CD4-positive, alpha-beta T cell treated with Interleukin-6 for 4 hours (primary cell): ENCODE measurements at places on chromosomes 6 and 20.
A peak's percentile ranks its signal among the peaks of the same experiment; 100 is the strongest.

GRCh38 chr20:62285722-62286121 lies 17.1 kb upstream of the ADRM1 start:
- DNase-seq, result no peak

DNA sequence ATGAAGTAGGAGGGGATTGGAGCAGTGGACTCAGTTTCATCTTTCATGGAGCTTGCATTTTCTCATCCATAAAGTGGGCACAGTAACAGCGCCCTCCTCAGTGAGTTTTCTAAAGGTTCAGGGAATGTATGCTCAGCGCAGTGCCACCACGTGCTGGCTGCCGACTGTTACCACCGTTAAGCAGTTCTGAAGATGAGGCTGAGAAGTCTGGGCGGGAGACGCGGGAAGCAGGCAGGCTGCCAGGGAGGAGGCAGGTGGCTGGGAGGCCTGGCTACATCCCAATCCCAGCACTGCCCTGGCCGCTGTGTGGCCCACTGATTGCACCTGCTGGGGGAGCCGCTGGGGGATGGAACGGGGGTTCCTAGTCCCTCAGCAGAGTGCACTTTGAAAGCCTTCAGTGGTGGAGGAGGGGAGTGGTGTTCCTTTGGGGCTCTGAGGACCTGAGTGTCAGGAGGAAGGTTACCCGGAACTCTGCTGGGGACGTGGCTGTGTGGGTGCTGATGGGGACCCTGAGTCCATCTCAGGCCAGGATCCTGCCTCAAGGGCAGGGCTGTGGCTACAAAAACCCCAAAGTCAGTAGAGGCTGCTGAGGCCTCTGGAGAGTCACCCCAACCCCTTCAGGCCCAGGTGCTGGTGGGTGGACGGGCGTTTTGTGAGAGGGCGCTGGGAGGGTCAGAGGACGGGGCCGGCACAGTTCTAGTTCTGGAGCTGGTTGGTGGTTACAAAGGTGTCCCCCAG lies 28.0 kb upstream of the PHACTR3 start:
- DNase-seq, result no peak

- peak; percentile 16 for DNase-seq
These were observed 38.4 kb upstream of the CCDC167 start for GRCh38 chr6:37538107-37538506.

- no peak for DNase-seq
These were observed 215.9 kb downstream of the ARHGAP18 start for GRCh38 chr6:129494099-129494498.

- no peak for DNase-seq
These were observed 611.9 kb upstream of the MAP3K7 start for GRCh38 chr6:91198588-91199255.

DNA sequence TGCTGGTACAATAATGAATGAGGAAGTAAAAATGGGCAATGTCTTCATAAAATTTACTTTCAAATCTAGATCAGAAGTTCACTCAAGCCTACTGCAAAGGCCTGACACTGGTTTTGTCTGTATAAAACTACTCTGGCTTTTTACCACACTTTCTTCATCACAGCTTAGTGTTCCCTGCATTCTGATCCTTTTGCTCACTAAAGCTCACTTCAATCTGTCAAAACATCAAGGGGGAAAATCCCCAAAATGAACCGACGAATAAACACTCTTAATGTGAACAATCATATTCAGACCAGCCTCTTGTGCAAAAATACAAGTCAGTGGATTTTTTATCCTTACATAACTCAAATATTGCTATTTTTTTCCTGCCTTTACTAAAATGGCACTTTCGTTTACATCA lies 98.5 kb downstream of the PRDM1 start:
- DNase-seq, result no peak

DNA sequence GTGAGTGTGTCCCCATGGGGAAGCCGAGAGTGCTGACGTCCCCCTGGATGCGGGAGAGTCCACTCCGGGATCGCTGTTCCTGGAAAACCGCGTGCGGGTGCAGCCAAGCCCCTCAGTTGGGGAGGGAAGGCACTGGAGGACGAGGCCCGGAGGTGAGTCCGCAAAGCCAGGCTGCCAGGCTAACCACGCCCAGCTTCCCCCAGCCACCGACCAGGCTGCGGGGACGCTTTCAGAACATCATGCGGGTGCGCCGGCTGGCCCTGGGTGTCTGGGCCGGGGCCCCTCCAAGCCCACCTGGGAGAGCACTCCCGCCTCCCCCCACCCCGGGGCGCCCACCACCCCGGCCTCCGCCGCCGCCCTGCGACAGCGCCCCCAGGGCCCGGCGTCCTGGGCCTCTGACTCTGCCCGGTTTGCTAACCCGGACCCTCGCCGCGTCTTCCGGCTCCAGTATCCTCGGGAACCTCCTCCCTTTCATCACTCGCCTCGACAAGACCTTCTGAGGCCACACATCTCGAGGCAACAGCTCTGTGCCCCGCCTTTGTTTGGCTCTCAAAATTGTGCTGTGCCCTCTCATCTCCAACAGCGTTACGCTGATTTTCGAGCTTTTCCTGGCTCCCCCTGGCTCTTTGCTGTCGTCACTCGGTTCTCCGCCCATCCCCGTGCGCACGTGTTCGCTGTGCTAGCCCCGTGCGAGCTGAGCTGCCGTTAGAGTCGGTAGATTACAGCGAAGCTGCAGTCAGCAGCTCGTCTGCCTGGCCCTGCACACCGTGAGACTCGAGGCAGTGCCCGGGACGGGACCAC lies 47.1 kb upstream of the ENTPD6 start:
- DNase-seq, result peak; percentile 72

DNA sequence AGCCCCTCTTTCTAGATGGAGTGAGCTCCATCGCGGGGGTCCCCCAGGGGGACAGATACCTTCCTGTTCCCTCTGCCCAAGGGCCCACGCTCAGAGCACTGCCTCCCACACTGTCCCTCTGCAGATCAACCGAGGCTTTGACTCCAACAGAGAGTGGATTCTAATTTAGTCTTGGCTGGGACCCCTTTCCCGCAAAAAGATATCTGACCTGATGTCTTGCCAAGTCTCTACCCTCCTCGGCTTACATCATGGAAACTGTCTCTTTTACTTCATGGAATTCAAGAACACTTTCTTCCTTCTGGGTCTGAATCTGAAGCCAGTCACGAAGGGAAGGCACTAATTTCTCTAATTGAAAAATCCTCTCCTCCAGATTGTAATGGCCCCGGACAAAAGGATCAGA lies 278.0 kb downstream of the BMP7 start:
- no peak for DNase-seq

DNA sequence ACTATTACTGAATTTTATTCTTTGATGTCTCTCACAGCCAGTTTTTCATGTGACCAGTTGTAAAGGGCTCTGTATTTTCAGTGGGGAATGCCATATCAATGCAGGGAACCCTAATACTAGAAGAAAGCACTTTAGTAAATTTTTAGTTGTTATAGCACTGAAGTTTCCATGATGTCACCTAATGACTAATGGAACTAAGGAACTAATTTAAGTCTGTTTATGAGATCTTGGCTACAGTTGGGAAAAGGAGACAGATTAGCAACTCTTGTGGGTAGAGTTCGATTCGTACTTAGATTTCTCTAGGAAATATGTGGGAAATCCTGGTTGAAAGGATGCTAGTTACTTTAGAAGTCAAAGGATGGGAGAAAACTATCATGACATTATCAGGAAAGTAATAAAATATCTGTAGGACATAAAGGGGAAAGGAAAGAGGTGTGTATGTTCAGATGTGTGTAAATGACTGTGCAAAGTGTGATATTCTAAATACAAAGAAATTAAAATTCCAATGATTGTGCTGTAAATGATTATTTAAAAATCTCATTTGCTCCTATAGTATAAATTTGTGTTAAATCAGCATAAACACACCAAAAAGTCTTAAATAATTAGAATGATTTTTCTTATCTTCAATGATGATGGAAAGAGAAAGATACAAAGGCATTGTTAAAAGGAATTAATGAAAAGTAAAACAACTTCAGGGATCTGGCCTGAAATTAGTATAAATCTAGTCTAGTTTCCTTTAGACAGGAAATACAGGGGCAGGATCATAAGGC lies 103.4 kb downstream of the LRRC1 start:
- no peak for DNase-seq

GRCh38 chr6:30893001-30893591 lies 8.8 kb downstream of the DDR1 start:
- DNase-seq, result no peak

DNA sequence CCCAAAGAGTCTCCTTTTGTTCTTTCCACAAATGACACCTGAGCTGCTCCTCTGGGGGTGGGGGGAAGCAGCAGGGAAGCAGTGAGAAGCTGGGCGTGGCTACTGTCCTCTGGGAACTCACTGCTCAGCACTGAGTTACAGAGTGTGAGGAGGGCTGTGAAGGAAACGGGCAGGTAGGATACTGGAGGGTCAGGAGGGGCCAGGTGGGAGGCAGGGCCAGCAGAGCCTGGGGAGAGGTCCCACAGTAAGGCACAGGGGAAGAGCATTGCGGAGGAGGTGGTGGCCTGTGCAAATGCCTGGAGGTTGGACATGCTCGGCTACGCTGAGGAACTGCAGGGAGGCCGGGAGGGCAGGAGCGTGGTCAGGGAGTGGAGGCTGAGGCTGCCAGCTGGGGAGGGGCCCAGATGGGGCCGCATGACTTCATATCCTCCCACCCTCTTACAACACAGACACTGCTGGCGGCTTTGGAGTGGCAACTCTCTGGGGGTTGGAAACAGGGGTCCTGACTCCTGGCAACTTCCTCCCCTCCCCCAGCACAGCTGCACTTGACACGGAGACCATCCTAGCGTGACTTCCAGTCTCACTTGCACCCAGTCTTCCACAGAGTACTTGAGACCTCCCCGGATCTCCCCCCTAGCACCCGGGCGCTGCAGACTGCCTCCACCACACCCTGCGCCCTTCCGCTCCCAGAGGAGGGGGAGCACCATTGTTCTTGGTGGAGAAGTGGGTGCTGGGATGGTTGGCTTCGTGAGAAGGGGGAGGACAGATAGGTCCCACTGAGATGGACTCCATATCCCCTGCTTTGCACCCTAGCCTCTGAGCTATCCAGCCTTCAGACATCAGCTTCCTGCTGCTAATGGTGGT lies 34.2 kb downstream of the RBM38 start:
- DNase-seq, result no peak

DNA sequence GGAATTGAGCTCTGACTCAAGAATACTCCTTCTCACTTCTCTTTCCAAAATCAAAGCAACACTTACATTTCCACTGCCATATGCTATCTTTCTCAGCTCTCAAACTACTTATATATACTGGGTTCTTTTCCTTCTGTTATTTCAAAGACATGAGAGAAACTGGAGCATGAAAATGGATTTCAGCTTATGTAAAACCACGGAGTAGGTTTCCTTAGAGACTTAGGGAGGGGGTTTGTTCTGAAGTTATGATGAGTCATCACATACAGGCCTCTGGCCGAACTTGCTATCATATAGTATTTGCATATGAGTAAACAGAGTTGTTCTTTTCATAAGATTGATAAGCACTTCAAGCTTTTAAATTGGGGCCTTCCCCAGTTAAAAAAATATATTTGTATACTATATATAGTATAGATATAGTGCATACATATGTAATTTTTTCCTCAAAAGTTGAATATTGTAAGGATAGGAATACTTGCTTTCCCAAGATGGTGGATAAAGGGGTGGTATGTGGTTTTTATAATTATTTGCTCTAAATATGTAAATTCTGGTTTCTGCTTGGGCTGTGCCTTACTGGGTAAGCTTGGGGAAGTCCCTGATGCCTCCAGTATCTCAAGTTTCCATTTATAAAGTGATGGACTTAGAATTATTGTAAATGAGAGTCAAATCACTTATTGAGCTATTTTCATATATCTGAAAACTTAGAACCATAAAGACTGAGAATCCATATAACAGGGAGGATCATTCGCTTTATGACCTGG lies 273.9 kb downstream of the RFPL4B start:
- no peak for DNase-seq

DNA sequence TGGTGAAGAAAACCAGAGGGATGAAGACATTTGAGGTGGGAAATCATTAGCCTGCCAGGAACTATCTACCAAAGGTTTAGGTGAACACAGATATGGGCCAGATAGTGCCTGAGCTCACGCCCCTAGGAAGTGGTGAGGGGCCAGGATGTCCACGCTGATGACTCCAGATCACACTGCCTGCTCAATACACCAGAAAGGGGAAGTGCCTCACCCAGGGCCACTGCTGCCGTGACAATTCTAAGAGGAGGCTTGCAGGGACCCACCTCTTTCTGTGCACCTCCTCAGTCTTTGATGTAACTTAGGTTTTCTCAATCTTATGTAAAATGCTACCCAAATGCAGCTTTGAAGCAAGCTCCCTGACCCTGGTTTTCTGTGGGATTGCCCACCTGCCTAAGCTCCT lies 5.4 kb upstream of the RAB44 start:
- peak; percentile 56 for DNase-seq

GRCh38 chr6:3037638-3038365 lies 30.5 kb upstream of the RIPK1 start:
- no peak for DNase-seq

GRCh38 chr20:39778431-39778830 lies 816.3 kb downstream of the DHX35 start:
- no peak for DNase-seq

GRCh38 chr6:109693111-109693510 lies 2.0 kb downstream of the FIG4 start:
- no peak for DNase-seq

- DNase-seq, result no peak
These were observed 26.7 kb downstream of the ARFGEF3 start for GRCh38 chr6:138188278-138188941.
